ENCODE measurements at places on chromosomes 6 and 20. TPM values are rescaled to one million over a fixed set of nuclear protein-coding genes. Genes with fewer than 3 reads are reported as not detected.
A peak's percentile ranks its signal among the peaks of the same experiment; 100 is the strongest.

The HLA-DPA1 gene
- total RNA-seq, result not detected

The COX7A2 gene
- total RNA-seq, result 154 TPM

- DNase-seq, result no peak
Measured at GRCh38 chr20:1876217-1876921, 18.8 kb upstream of the SIRPA start.

- no peak for DNase-seq
Measured at GRCh38 chr6:147738516-147739162, 230.1 kb downstream of the SAMD5 start.

GRCh38 chr20:1832634-1833033, 62.6 kb upstream of the SIRPA start:
- no peak for DNase-seq

DNA sequence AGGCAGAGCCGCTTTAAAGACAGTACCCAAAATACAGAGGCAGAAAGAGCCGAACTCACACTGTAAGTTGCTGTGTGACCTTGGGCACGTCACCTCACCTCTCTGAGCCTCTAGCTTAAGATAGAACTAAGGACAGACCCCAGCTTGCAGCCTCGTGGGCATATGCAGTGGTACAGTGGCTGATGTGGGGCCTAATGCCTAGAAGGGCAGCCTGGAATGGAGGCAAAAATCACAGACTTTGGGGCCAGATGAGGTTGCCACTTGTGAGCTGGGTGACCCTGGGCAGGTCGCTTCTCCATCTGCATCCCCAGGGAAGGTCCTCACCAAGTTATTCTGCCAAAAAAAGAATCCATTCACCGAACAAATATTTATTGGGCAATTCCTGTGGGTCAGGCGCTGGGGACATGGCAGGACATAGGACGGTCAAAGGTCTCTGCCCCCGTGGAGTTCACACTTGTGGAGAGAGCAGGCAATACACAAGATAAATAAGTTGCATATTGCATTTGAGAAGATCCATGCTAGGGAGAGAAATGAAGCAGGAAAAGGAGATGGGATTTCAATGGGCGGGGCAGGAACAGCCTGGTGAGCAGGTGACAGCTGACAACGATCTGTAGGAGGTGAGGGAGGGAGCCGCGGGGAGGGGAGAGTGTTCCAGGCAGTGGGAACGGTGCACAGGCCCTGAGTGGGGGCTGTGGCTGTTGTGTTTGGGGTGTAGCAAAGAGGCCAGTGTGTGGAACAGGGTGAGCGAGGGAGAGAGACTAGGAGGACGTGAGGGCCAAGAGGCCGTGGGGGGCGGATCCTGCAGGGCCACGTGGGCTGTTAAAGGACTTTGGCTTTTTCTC, 115.2 kb downstream of the CEBPB start:
- DNase-seq, result no peak

The SPTLC3 gene
- total RNA-seq, result 15.7 TPM

DNA sequence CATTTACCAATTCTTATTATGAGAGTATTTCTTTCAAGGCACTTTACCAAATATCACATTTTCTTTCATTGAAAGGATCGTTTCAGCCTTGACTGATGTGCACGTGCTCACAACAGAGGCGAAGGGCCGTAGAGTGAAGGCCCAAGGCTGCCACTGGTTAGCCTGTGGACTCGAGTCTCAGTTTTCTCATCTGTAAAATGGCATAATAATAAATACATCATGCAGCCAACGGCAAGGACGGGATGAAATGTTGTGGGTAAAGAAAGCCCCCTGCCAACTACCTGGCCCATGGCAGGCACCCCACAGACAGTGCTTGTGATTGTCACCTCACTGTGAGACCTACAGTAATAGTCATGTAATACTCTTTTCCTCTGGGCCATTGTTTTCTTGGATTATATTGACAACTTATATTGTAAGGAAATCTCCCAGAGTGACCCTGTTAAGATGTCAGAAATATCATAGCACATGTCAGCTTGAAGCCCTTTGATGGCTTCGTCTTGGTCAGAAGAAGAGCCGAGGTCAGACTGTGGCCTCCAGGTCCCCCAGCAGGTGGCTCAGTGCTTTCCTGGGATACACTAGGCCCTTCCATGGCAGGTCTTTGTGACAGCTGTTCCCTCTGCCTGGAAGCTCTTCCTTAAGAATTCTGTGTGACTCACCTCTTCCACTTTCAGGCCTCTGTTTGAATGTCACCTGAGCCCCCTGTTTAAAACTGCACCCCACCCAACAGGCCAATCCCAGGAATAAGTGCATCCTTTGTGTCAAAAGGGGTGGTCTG, 36.3 kb downstream of the FAM50B start:
- DNase-seq, result peak; percentile 9

DNA sequence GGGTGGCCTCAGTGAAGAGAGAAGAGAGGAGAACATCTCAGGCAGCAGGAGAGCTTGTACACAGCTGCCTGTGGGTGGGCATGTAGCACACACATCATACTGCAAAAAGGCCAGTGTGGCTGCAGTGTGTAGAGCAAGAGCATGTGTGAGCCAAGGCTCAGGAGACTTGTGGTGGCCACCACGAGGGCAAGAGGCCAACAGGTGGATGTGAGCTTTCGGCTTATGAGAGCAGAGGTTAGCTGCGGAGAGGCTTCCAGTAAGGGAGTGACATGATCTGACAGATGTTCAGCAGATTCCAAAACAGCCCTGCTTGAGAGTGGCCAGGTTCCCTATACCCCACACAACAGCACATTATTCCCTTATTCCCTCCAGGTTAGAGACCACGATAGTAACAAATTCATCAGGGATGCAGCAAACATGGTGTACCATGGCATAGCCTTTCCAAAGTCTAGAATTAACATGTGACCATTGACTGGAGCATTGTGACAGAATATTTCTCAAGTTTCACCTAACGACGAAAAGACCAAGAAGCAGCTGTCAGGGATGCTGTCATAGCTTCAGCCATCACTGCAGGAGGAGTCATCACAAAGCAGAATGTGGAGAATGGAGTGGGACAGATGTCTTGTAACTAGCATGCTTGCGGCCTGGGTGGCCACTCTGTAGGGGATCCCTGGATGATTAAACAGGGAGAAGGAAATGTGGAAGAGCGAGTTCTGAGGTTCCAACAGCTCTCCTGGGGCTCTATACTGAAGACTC, 23.1 kb downstream of the HM13 start:
- no peak for DNase-seq

DNA sequence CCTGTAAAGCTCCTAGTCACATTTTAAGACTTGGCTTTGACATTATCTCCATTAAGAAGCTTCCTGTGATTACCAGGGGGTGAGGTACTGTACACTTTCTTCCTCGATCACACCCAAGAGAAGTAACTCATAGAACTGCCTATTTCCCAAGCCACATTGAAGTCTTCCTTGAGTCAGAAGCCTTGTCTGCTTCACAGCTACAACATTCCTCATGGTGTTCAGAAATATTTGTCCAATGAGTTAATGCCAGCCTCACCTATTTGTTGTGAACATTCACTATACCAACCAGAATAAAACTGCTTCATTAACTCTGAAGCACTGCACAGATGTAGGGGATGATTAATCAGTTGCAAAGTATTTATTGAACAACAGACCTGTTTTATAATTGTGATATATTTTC, 622.3 kb downstream of the PTPRT start:
- peak; percentile 33 for DNase-seq

DNA sequence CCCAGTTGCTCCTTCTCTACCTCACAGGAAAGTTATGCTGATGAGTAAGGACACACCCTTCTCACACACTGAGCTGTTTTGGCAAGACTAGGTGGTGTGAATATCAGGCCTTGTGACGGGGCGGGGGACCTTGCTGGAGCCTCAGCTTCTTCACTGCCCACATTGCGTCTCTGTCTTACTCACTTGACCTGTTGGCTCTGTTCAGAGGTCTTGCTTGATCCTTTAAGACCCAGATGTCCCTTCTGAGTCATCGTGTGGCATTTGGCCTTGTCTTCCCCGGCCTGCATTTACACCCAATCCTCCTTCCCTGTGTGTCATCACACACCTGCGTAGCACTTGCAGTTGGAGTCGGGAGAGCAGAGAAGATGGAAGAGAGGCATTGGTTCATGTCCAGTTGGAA, 8.3 kb upstream of the PRND start:
- DNase-seq, result no peak

GRCh38 chr6:30066082-30066481, 916 bp upstream of the PPP1R11 start:
- DNase-seq, result no peak

DNA sequence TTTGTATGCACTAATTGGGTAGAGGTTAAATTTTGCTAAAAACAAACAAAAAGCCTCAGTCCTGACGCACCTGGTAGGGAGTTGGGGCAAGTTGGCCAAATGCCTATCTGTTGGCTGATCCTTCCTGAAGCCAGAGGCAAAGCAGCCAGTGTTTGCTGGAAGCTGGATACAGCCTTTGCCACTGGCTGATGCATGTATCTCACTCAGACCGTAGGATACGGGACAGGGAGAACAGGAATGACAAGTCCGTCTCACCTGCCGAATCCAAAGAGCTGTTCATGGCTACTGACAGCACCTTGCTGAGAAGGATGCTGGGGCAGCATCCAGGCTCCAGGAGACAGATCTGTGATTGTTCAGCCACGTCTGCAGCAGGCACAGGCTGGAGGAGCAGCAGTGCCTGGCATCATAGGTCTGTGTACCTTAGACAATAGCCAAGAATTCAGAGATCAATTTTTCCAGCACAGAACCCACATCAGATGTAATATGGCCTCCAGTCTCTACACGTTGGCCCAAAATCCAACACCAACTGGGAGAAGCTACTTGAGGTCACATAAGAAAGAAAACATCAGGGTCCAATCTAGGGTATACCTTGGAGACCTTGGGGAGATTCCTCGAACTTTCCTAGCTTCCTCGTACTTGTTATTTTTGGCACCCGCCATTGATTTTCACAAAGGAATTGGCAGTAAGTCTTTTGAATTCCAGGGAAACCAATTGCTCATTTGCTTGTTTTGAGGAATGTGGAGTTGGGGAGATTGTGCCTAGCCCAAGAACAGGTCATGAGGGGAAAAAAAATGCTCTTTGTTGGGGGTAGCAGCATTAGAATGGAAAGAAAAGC, 108.5 kb upstream of the ARMC2 start:
- no peak for DNase-seq

The FBXO5 gene
- total RNA-seq, result 27.0 TPM

DNA sequence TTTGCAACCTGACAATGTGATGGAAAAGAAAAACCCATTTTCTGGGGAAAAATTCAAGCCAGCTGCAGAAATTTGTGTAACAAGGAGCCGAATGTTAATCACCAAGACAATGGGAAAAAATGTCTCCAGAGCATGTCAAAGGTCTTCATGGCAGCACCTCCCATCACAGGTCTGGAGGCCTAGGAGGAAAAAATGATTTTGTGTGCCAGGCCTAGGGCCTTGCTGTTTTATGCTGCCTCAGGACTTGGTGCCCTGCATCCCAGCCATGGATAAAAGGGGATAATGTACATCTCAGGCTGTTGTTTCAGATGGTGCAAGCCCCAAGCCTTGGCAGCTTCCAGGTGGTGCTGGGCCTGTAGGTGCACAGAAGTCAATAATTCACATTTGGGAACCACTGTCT, 747.7 kb downstream of the C6orf118 start:
- DNase-seq, result no peak

DNA sequence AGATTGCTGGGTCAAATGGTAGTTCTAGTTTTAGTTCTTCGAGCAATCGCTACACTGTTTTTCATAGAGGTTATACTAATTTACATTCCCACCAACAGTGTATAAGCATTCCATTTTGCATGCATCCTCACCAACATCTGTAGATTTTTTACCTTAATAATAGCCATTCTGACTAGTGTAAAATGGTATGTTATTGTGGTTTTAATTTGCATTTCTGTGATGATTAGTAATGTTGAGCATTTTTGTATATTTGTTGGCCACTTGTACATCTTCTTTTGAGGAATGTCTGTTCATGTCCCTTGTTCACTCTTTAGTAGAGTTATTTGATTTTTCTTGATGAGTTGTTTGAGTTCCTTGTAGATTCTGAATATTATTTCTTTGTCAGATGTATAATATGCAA, 236.2 kb downstream of the GRM1 start:
- DNase-seq, result no peak

DNA sequence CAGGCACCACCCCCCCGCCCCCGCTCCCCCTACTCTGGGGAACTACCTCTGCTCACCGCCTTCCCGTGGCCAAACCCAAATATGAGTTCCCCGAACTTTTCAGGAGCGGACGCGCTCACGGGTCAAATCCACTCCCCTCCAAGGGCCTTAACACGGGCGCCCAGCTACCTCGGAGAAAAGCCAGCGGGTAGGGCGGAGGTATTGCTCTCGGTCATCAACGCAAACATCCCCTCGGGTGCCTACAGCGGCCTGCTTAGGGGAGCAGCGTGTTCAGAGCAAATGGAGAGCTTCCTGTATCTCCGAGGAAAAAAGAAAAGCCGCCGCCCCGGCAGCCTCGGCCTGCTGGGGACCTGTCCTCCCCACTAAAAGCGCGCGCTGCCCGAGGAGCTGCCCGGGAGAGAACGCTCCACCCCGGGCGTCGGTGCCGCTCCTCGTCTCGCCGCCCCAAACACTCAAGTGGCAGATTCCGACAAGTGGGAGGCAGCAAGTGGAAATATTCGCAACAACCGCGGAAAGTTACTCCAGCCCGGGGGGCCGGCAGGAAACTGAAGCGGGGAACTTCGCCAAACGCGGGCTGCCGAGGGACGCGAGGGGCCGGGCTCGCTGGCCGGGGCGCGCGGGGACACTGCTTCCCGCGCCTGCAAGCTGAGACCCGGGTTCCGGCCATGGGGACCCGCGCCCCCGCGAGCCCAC, 699 bp downstream of the PTPRT start:
- DNase-seq, result no peak

All from NCI-H460 (cell line).